Thymus (tissue), 14 donors: ENCODE measurements at places on chromosomes 13 and 19. TPM values are rescaled to one million over a fixed set of nuclear protein-coding genes. Genes with fewer than 3 reads are reported as not detected.
A peak's percentile ranks its signal among the peaks of the same experiment; 100 is the strongest.

Gene TMPRSS9
- 0.09 TPM for total RNA-seq

Gene LGI4
- total RNA-seq: 0.52 TPM

Gene EBI3
- total RNA-seq: 5.7 TPM

Gene RNF225
- not detected for total RNA-seq

Gene PNMA8C
- 0.05 TPM for total RNA-seq

Gene PLK5
- total RNA-seq: 0.09 TPM

Gene ZNF547
- total RNA-seq: 4.3 TPM

Gene HSPH1
- total RNA-seq: 87.0 TPM

Gene GPR12
- total RNA-seq: not detected

Gene RYR1
- total RNA-seq: 1.1 TPM

Gene ZNF568
- total RNA-seq: 7.4 TPM

- DNase-seq: no peak
Measured at GRCh38 chr19:10043286-10043927, 30.1 kb downstream of the RDH8 start.

- no peak for DNase-seq
Measured at GRCh38 chr19:10288662-10289166, 1.0 kb upstream of the ICAM5 start.

DNA sequence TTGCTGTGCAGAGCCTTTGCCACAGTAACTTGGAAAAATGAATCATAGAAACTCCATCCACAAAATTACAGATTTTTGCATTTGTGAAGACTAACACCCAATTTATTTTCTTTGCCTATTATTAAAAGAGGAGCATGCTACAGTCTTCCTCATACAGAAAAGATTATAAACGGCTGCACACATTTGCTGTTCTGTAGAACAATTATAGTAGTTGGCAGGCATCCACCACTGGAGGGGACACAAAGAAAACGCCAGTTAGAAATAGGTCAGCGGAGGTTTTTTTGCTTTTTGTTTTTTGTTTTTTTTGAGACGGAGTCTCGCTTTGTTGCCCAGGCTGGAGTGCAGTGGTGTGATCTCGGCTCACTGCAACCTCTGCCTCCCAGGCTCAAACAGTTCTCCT lies 51.6 kb downstream of the SACS start:
- DNase-seq: no peak

- no peak for DNase-seq
Measured at GRCh38 chr19:42594617-42595489, at the start of gene CEACAM8. Gene CEACAM8, minus strand, starts transcription at chr19:42594924. Its CDS starts 96 bp downstream, at chr19:42594828.

GRCh38 chr13:97653443-97654140 lies 219.6 kb downstream of the RAP2A start:
- DNase-seq: no peak

DNA sequence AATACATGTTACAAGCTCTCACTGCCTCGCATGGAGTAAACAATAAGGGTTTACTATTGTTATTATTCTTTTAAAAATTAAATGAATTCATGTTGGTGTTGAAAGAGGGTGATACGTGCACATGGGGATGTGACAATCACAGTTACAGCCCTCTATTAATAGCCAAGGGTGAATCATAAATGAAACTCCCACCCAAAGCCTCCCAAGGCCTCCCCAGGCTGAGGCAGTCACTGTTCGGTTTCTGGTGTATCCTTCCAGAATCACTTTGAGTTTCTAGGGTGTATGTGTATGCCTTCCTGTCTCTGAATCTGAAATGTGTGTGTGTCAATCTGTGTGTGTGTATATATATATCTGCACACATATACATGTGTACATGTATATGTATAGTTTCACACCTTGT lies 73.4 kb downstream of the AKAP11 start:
- no peak for DNase-seq

DNA sequence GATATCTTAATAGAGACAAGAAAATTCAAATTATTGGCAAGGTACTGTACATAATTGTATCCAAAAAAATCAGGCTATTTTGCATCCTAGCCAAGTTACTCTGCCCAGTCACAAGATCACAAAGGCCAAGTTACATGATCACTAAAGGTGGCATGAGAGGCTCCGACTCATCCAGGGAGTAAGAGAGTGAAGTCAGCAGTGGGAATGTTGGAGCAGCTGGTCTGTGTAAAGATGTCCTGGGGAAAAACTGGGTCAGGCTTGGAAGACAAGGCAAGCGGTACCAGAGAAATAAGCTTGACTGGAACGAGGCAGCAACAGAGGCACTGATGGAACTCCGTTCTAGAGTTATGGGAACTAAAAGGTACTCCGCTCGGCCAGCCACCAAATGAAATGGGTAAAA lies 50.2 kb upstream of the PSG2 start:
- no peak for DNase-seq

DNA sequence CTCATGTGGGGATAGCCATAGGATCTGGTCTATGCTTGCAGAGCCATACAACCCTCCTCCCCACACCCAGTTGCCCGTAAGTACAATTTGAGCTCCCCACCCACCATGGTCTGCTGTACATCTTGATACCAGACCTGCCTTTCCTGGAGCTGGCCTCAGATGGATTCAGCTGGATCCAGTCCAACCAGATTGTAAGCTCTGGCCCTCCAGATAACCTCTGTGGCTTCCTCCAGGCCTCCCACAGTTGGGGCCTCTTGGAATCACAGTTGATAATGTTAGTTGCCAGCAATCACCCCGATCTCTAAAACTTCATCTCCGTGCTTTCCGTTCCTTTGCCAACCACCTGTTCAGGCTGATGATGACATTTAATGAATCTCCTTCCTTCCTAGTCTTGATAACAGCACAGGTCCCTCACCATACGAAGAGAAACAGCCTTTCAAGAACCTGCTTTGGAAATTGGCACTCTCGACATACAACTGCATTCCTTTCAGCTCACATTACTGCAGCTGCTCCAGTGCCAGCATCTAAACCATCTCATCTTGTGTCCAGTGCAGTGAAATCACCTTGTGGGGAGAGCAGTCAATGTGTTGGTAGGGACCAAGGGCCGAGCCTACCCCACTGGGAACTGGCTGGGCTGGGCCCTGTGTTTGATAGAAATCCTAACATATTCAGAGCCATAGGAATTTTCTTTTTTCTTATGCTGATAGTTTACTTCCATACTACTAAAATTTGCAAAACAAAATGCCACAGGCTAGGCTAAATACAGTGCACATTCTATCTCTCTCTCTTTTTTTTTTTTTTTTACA lies 15.1 kb upstream of the FOXO1 start:
- no peak for DNase-seq

DNA sequence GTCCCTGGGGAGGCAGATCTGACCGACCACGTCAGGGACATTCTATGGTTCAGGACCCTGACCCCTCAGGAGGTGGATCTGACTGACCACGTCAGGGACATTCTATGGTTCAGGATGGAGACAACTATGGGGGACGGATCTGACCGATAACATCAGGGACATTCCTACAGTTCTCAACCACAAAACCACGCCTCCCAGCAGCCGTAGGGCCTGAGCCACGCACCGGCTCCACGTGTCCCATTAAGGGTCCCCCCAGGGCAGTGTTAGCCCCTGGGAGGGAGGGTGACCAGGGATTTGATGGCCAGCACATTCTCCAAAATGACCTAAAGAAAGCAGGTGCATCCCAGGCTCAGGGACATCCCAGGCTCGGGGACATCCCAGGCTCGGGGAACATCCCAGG lies 49.0 kb upstream of the C13orf46 start:
- DNase-seq: no peak

DNA sequence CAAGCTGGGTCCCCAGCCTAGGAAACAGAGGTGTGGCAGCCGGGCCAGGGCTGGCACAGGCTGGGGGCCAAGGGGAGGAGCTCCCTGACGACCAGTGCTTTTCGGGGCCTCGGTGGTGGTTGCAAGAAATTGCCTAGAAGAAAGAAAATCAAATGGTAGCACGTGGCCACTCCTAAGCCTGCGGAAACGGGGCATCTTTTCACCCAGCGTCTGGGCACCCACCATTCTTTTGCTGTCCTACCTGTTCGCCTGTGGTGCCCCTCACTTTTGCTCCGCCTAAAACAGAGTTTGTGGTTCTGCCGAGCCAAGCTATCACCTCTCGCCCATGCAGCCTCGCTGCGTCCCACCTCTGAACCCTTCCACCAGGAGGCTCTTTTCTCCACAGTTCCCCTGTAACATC lies 7.1 kb upstream of the KRTDAP start:
- no peak for DNase-seq

DNA sequence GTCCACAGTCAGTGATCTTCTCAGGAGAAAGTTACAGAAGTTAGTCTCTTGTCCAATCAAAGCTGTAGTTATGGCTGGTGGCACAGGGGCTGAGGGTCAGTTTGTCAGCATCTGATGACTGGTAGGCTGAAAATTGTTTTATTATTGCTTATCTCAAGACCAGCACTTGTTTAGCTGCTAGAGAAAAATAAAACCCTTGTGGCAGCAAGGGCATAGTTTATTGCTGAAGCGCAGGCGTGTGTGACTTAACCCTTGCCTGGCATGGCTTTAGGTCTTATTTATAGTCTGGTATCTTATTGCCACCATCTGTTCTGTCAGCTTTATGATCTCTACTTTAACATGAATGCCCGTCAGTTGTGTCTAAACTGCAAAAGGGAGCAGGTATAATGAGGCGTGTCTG lies 154.7 kb downstream of the USP12 start:
- DNase-seq: no peak

DNA sequence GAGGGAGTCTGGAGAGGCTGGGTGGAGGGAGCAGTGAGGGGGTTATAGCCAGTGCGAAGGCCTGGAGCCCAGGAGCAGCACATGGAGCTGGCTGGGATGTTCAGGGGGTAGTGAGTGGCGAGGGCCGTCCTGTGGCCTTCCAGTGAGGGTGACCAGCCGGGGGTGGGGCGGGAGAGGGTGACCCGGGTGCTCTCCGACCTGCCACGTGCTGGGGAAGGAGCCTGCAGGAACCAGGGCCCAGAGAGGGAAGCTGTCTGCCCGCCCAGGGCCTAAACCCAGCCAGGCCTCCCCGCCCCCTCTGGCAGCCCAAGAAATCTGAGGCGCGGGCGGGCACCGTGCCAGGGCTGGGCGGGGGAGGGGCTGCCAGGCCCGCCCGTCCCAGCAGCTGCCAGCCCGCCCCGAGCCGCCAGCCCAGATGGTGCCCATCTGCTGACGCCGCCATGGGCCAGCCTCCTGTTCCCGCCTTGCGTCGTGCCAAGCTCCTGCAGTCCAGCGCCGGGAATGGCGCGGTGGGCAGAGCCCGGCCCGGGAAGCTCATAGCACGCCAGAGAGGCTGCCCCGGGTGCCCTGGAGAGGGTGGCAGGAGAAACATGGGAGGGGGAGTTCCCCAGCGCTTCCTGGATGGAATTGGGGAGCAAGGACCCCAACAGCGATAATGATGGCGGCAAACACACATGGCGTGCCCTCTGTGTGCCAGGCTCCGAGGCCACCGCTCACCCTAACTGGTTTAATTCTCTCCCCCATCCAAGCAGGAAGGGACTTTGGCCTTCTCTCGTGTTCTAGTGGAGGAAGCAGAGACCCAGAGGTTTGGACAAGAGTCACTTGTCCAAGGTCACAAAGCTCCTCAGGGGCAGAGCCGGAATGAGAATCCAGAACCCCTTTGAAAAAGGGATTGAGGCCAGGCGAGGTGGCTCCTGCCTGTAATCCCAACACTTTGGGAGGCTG lies 21.5 kb downstream of the NFIC start:
- DNase-seq: no peak

- peak; percentile 46 for DNase-seq
Measured at GRCh38 chr13:46492946-46493345, 60.0 kb upstream of the LRCH1 start.

DNA sequence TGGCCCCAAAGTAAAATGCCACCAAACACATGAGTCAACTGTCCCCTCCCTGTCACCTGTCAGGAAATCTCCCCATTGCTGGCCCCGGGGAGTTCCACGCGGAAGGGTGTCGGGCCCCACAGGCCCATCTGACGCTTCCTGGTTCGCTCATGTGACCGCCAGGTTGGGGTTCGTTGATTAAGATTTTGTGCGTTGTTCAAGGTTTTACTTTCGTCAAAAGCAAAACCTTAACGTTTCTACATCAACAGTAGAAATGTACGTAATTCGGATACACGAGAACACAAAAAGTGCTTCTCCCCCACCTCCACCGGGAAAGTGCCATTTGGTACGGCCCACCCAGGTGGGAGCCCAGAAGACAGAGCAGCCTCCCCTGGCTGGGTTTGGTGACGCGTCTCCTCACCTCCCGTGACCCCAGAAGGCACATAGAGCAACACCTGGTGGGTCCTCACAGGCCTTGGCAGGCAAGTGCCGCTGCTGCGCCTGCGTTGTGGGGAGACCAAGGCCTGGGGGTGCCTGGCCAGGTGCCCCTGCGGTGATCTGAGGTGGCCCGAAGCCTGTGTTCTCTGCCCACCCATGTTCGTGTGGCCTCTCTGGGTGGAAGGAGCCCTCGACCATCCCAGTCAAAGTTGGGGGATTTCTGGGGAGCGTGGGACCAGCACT lies 161.6 kb downstream of the KDM4B start:
- no peak for DNase-seq

GRCh38 chr19:35612224-35612558 lies 344 bp upstream of the HAUS5 start:
- no peak for DNase-seq

DNA sequence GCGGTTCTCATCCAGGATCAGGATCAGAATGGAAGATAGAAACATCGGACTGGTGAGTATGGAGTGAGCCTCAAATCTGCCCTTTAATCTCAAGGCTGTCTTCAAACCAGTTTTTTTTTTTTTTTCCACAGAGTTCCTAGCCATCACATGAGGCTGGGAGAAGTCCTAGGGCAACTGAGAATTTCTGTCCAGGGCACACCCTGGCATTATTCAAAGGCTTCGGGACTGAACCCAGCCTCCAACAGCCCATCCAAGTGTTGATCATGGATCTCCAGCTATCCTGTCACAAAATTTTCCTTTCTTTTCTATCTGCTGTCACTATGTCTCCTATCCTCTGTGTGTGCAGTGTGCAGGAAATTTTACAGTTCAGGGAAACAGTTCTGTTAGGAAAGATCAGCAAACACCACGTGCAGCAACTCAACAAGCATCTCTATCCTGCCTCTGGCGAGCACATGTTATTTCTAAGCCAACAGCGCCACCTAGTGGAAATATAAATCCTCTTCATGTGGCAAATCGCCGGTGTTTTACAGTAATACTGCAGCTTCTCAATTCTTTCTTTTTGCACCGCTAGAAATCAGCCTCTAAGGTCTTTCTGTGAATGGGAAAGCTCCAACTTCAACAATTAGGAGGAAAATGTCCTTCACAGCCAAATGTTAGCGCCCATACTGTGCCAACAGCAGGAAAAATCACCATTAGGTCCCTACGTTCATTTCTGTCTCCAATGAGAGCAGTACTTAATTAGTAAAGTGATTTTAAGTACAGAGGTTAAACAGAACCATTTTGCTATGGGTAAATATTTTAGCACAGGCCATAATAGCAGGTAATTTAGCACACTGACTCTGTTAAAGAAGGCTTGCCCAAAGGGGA lies 21.4 kb upstream of the ZNF181 start:
- peak; percentile 61 for DNase-seq

DNA sequence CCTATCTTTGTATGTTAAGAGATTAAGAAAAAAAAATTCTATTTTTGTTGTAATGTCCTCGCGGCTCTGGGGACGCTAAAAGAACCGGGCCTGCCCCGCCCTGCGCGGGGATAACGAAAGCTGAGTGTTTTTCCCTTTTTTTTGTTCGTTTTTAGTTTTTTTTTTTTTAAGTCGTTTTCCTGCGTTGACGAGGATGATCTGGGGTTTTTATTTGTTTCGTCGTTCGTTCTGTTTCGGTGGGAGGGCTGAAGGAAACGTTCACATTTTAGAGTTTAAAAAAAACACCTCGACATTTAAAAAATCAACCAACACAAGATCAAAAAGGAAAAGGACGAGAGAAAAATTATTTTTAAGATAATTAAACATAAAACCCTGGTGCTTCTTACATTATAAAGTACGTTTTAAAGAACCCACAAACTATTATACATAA lies 5.6 kb downstream of the LYL1 start:
- no peak for DNase-seq
